Endothelial cell (in vitro differentiated cells): ENCODE measurements at places on chromosomes 3 and 15.

DNA sequence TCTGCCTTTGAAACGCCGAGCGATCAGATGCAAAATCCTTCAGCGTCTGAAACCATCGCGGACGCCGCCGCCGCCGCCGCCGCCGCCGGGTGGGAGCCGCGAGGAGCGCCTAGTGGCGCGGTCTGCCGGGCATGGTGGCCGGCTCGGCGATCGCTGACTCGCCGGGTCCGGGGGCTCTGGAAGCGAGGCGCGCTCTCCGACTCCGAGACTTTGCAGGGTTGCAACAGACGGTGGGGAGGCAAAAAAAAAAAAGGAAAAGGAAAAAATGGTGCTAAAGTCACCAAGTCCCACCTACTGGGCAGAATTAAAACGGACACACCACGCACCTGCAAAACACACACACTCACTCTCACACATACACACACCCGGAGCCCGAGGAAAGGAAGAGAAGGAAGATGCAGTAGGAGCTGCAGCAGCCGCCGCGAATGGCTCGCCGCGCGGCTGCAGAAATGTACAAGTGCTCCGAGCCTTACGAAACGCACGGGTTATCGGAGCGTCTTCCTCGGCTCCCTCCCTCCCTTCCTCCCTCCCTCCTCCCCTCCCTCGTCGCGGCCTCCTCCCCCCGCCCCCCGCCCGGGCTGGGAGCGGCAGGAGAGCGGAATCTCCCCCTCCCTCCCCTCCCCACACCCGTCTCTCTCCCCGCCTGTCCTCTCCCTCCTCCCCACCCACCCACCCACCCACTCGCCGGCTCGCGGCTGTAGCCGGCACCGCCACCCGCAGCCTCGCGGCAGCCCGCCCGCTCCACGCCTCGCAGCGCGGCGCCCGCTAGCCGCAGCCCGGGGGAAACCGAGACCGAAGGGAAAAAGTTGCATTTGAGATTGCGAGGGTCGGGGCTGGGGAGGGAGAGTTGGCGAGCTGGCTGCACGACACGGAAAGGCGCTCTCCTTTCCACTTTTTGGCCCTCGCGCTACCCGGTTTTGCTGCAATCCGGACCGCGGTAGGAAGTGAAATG is at the start of gene NTRK3:
Gene NTRK3, minus strand, starts transcription at position 461 of the 952 bp plus-strand sequence. CDS start 586 bp downstream, outside the sequence.
- peak; percentile 37 for DNase-seq

- no peak for DNase-seq
Measured at GRCh38 chr15:60918234-60918959, 310.7 kb downstream of the RORA start.

DNA sequence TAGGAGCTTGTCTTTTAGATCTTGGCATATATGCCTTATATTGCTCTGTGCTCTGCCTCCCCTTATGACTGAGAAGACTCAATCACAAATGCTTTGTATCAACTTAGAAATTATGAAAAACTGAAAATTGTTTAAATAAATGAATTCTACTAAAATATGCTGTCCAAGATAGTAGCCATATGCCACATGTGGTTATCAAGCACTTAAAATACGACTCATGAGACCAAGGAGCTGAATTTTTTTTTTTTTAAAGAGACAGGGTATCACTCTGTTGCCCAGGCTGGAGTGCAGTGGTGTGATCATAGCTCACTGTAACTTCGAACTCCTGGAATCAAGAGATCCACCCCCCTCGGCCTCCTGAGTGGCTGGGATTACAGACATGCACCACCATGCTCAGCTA is 118.3 kb downstream of the RFTN1 start:
- DNase-seq: no peak

DNA sequence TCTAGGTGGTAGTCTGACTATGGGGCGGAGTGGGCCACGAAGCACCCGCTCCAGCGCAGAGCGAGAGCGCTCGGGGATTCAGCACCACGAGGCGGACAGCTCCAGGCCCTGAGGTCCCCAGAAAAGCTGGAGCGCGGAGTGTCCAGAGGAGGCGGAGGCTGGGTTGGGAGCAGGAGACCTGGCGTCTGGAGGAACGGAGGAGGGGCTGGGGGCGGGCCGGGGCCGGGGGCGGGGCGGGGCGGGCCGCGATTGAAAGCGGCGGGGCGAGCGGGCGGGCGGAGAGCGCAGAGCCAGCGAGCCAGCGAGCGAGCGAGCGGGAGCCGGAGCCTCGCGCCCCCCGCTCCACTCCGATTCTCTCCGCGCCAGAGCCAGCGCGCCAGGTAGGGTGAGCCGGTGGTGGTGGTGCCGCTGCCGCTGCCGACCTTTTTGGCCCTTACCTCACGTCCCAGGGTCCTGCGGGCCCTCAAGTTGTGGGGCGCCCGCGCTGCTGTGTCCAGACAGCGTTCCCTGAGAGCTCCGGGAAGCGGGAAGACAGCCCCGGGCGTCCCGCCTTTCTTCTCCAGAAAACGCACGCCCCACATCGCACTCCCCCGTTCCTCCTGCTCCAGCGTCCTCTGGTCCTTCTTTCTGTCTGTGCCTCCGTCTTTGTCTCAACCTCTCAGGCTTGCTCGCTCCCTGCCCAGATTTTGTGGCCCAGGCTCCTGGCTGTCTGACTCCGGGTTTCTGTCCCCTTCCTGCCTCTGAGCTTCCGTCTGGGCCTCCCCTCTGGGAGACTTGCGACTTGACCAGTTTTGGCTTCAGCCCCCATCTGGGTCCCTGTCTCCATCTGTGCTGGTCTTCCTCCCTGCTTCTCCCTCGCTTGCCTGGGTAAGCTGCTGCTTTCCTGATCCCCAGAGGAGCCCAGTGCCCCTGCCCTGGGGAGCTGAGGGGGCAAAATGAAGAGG is at the start of gene GRM2:
Gene GRM2, plus strand, starts transcription at position 281 of the 944 bp plus-strand sequence. CDS start 1,916 bp downstream, outside the sequence.
- DNase-seq: peak; percentile 89

DNA sequence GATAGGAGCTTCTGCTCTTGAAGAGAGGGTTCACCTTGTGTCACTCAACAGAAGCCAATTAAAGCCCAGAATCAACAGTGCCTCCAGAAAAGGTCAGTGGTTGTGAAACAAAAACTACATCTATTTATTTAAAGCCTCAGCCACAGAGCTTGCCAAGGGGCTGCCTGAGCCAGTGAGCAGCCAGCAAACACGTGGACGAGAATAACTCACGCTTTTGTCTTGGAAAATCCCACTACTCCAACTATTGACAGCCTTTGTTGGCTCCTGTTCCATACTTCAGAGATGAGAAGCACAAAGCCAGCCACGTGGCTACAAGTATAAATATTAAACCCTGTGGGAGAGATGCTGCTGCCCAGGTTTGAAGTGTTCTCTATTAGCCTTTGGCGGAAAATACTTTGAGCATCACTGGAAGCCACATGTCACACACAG is 10.3 kb downstream of the GPR156 start:
- no peak for DNase-seq

DNA sequence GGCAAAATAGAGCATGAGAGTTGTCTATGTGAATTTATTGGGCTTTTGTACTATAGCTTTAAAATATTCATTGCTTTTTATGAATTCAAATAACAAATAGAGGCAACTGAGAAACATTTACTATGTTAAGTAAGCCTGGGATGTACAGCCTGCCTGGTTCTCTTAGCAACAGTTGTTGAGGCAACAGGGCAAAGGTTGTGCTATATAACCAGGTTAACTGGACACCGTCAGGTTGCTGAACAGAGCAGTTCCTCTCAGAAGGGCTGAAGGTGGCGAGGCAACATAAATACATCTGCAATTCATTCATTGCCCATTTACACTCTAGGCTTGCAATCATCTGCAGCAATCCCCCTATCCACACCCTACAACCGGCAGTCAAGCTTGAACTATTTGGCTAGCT is 78.2 kb downstream of the GTF2E1 start:
- DNase-seq: no peak

GRCh38 chr3:175193815-175194518 is 334.8 kb downstream of the NAALADL2 start:
- no peak for DNase-seq

DNA sequence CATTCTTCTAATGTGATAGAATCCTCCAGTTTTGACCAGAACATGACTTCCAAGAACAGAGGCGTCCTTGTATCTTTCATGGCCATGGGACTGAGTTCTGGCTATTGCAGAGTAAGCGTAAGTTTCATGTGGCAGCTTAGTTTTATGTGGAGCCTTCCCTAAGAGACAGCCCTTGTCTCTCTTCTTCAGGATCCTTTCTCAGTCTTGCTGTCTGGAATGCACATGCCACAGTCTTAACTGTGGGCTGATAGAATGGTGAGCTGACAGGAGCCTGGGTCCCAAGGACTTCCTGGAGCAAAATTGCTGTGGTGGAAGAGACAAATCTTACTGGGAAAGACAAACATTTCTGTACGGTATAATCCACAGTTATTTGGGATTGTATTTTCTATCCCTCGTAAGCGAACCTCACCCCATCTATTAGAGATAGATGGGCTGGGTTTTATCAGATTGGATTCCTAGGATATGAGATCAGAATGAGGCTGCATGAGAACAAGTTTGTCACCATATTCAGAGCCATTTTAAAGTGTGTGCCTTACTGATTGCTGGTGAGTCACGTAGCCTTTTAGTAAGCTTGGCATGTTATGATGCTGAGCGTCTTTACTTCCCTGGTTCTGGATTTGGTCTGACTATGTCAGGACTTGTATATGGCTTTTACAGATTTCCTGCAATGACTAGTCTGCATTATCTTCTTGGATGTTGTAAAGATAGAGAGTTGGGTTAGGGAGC is 32.8 kb downstream of the CDIN1 start:
- no peak for DNase-seq

DNA sequence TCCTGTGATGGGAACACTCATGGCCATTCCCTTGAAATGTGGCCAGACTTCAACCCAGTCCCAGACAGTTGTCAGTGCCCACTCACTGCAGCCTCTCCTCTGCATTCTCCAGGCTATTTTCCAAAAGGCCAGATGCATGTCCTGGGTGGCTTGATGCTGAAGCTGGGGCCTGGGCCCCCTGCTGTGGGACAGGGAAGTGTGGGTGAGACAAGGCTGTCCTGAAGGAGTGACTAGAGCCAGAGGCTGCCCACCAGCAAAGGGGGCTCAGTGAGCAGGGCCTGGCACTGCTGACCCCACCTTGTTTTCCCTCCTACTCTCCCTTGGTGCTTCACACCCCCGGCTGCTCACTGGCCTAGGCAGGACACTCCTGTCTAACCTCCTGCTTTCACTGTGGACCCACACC is 11.9 kb downstream of the CISH start:
- no peak for DNase-seq

DNA sequence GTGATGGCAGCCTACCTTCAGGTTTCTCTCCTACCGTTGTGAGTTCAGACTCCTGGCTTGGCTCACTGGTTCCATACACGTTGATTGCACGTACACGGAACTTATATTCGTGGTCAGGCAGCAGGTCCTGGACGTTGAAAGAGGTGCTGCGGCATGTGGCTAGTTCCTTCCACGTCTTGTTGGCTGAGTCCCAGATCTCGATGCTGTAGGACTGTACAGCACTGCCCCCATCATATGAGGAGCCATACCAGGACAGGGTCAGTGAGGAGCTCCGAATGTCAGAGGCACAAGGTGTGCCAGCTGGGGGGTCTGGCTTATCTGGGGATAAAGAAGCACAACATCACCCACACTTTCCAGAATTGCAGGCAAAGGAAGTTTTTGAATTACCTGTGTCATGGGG is 72.3 kb upstream of the HACD2 start:
- DNase-seq: no peak

GRCh38 chr15:70362350-70362749 is 264.6 kb upstream of the TLE3 start:
- DNase-seq: no peak

- DNase-seq: peak; percentile 49
Measured at GRCh38 chr3:184583578-184584451, 22.2 kb downstream of the EPHB3 start.

GRCh38 chr3:104988496-104988895 is 378.2 kb upstream of the ALCAM start:
- no peak for DNase-seq

GRCh38 chr3:124557433-124558232 is 172.6 kb upstream of the UMPS start:
- DNase-seq: no peak

DNA sequence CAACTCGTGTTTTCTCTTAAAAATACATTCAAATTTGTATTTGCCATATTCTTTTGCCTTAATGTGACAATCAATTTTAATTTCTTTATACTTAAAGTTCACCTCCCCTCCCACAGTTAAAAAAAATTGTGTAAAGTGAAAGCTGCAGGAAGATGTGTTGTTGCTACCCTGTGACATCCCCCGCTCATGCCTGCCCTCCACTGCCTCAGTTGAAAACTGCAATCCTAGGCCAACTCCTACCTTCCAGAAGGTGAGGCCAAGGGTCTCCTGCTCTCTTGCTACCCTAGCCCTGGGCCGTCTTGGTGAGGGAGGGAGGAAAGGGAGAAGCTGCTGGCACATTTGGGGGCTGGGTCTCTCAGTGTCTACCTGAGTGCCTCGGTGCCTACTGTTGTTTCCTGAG is 57.0 kb upstream of the CMTM7 start:
- DNase-seq: peak; percentile 25

- DNase-seq: no peak
Measured at GRCh38 chr3:124926426-124927101, 8.0 kb downstream of the MUC13 start.

DNA sequence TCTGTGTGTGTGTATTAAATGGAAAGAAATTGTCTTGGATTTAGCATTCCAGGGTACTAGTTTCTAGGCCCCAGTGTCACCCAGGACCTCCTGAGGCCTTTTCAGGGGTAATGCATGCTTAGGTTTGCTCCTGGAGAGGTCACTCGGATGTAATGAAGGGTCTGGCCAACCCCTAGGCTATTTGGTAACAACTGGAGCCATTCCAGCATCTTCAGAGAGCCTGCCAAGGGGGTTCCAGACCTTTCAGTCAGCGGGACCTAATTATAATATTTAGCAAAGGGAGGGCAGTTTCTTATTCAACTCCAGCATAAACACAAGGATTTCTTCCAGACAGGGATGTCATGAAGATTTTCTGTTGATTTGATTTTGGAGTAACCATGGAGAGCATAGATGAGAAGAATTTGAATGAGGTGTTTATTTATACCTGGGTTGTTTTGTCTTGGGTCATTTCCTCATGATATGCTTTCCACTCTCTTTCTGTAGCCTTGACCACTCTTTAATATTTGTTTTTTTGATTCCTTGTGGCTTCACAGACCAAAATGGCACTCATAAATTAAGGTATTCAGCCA is 17.4 kb downstream of the KAT2B start:
- no peak for DNase-seq

GRCh38 chr3:137204409-137204808 is 246.6 kb downstream of the IL20RB start:
- DNase-seq: no peak

- DNase-seq: peak; percentile 51
Measured at GRCh38 chr15:88243895-88244787, 12.4 kb downstream of the NTRK3 start.

DNA sequence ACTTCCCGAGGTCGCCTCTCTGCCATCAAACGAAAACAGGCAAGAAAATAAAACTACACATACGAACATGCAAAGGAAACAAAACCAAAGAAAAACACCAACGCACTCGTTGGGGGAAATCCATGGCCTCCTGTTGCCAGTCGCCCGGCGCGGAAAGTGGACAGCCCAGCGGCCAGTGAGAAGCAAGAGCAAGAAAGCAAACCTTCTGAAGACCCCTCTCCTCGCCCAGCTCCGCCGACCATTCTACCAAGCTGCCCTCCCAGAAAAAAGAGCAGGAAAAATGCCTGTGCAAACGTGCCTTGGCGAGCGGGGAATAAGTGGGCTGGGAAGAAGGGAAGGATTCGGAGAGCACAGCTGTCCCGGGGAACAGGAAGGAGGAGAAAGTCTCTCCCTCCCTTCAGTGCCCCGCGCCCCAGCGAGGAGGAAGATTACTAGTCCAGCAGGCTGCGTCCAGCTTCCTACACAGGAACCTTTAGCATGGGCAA is 802 bp upstream of the NECTIN3 start:
- DNase-seq: no peak

GRCh38 chr3:81674690-81675089 is 86.8 kb downstream of the GBE1 start:
- no peak for DNase-seq
